Activated CD4-positive, alpha-beta memory T cell treated with anti-CD3 and anti-CD28 coated beads for 36 hours (primary cell): ENCODE measurements at places on chromosomes 2 and 18. TPM values are rescaled to one million over a fixed set of nuclear protein-coding genes. Genes with fewer than 3 reads are reported as not detected.

DNA sequence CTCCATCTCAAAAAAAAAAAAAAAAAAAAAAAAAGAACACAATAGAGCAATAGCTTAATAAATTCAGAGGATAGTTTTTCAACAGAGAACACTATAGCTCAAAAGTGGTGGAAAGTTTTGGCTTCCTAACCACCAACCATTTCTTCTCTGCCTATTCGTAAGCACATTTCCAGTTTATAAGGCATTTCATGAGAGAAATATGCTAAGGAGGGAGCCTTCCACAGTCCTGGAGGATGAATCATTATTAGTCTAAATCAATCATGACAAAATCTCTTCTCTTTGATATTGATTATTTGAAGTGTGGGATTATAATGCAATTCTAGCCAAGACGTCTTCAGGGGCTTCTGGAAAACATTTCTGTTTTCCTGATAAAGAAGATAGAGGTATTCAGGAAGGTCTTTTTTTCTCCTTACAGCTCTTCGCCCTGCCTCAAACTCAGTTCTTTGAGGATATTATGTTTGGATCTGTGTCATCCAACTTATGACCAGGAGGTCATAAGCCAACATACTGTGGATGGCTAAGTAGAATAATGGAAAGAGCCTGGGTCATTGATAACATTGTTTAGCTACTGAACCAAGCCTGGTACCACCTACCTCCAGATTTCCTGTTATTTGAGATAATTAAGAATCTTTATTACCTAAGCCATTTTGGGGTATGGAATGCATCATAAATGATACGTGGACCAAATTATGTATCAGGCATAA, 207.3 kb downstream of the TRIB2 start:
- H3K36me3 ChIP-seq, result no peaks in the 10 kb centered on the region
- H3K27ac ChIP-seq, result no peak overlapping the region
- H3K27me3 ChIP-seq, result no peaks in the 10 kb centered on the region
- H3K4me3 ChIP-seq, result no peak overlapping the region

The GRHL1 gene
- total RNA-seq, result 1.1 TPM

- no peaks in the 10 kb centered on the region for H3K27me3 ChIP-seq
- no peak overlapping the region for H3K4me3 ChIP-seq
- no peak overlapping the region for H3K27ac ChIP-seq
- no peak for DNase-seq
Measured at GRCh38 chr2:59288771-59289170, 1047.6 kb upstream of the FANCL start.

The DNAJC5G gene
- 0.19 TPM for total RNA-seq

DNA sequence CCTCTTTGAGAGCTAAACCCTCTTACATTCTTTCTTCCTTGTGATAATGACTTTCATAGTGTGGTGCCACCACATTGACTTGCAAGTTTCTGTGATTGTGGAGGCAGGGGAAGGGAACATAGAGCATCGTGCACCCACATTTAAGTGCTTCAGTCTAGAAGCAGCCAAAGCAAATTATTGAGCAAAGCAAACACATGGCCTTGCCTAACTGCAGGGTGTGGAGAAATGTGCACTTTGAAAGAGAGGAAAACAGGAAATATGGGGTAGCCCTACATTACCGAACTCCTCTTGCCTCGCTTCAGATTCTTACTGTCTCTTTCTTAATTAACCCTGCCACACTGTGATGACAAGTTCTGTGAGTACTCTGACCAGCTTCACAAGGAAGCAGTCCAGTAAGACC, 814.6 kb downstream of the SLC4A3 start:
- no peak overlapping the region for H3K4me3 ChIP-seq
- no peaks in the 10 kb centered on the region for H3K4me1 ChIP-seq
- no peak overlapping the region for H3K27ac ChIP-seq
- DNase-seq, result no peak
- H3K36me3 ChIP-seq, result no peaks in the 10 kb centered on the region

DNA sequence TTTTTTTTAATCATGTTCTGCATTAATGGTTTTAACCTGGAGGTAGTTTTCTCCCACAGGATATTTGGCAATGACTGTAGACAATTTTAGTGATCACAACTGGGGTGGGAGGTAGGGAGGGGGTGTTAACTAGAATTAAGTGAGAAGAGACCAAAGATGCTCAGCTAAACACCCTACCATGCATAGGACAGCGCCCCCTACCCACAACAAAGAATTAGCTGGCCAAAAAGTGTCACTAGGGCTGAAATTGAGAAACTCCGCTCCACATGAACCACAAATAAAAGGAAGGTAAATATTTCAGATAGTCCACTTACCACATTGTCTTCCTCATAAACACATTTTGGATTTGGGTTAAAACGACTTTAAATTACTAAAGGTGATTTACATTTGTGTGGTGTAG, 942.6 kb downstream of the SUCLG1 start:
- H3K36me3 ChIP-seq, result no peaks in the 10 kb centered on the region
- H3K27me3 ChIP-seq, result no peaks in the 10 kb centered on the region
- H3K4me3 ChIP-seq, result no peak overlapping the region
- no peak overlapping the region for H3K27ac ChIP-seq
- DNase-seq, result no peak
